ENCODE measurements at places on chromosomes 5 and 9.

DNA sequence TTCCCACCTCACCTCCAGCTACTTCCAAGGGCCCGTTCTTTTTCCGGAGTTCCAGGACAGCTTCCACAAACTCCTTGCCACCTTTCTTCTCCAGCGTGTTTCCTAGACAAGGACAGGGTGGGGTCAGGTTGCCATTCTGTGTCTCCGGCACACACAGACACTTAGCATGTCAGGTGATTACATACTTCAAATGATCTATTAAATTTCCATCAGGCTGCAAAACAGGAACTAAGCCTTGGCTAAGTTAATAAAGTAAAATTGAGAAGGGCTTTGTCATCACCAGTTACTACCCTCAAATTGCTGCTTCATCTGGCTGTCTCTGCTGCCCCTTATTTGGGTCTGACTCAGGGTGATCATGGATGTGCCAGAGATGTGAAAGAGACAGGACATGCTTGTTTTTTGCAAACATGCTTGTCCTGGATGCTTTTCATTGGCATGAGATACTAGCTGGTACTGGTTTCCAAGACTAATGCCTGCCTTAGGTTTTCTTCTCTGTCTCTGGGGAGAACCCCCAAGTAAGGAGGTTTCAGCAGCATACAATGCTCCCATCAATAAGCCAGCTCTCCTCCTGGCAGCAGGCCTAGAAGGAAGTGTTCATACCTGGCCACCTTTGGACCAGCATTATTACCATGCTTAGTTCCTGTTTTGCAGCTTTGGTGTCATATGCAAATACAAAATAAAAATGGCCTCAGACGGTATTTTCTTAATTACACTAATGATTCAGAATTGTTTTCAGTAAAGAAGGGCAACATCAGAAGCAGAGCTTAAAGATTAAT lies 52.9 kb downstream of the MACROH2A1 start:
- DNase-seq, result no peak

- DNase-seq, result no peak
These were observed 329 bp downstream of the CDC23 start for GRCh38 chr5:138212828-138213160.

- DNase-seq, result no peak
These were observed 295.3 kb downstream of the DRD1 start for GRCh38 chr5:175148636-175149172.

- DNase-seq, result no peak
These were observed 274.7 kb downstream of the CETN3 start for GRCh38 chr5:90134892-90135291.

DNA sequence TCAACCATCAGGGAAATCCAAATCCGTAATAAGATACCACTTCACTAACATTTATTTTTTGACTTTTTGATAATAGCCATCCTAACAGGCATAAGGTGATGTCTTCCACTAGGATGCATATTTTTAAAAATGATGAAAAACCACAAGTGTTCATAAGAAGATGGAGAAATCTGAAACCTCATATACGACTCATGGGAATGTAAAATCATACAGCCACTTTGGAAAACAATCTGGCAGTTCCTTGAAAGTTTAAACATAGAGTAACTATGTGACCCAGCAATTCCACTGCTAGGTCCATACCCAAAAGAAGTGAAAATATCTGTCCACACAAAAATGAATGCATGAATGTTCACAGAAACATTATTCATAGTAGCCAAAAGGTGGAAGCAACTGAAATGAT lies 431.0 kb downstream of the ENC1 start:
- no peak for DNase-seq

GRCh38 chr9:91836515-91836914 lies 113.5 kb downstream of the ROR2 start:
- no peak for DNase-seq

DNA sequence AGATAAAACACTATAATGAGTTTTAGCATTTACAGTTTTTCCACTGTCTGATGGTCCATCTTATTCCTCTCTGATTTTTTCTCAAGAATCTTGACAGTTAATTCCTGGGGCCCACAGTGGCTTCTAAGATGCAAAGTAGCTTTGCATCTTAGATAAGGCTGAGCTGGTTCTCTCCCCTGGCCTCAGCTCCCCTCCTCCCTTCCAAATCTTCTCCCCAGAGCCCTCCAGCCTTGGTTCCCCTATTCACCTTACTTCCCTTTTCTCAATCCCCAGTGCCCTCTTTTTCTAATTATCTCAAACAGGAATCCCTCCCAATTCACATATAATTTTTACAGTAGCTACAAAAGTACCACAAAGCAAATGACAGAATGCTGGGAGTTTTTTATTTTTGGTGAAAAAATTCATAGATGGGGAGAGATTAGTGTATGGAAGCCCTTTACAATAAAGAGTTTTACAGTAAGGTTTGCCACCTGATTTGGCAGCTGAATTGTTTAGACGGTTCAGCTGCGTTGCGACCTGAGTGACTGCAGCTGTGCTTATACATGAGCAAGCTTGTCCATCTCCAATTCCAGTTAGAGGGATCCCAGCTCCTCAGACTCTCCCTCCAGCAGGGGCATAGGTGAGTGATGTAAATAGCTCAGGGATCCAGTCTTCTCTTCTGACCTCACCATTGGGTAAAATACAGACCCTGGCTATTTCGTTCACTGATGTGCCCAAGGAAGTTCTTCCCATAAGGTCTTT lies 51.4 kb upstream of the CKMT2 start:
- DNase-seq, result no peak

DNA sequence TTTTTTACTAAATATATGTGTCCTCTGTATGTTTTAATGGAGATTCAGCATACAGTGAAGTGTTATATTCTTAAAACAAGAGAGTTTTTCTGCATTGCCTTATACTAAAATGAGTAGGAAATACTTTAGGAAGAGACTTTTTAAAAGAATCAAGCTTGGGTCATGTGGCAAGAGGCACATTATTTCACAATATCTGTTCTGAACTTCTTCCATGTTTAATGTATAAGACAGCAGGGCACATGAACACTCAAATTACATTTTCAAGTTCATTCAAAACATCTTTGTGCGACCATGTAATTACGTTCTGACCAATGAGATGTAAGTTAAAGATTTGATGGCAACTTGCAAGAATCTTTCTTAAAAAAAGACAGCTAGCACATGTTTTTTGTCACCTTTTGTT lies 1055.9 kb downstream of the NR2F1-AS1 start:
- DNase-seq, result no peak

DNA sequence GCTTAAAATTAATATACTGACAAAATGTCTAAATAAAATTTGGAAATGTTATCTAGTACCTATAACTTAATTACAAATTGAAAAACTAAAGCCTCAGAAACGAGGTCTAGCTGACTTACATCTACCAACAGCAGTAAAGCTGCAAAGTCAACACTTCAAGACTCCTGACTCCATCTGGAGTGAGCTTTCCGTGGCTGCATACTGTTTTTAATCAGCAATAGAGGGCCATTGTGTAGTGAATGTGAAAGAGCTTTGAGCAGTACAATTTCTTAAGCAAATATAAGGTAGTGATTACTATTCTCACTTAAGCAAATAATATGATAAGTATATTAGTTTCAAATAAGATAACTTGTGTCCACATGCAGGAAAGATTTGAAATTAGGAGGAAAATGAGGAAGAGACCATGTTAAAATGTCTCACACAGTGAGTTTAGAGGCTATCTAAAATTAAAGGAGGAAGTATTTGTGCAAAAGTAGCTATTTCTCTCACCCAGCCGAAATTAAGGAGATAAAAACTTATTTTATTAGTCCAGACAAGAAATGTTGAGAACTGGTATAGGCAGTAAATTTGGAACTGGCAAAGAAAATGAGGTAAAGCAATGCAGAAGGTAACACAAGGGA lies 6.4 kb downstream of the SPINK6 start:
- no peak for DNase-seq

GRCh38 chr5:79845448-79846197 lies 145.4 kb downstream of the MTX3 start:
- DNase-seq, result no peak

GRCh38 chr5:128304088-128304487 lies 220.5 kb downstream of the SLC12A2 start:
- DNase-seq, result no peak

DNA sequence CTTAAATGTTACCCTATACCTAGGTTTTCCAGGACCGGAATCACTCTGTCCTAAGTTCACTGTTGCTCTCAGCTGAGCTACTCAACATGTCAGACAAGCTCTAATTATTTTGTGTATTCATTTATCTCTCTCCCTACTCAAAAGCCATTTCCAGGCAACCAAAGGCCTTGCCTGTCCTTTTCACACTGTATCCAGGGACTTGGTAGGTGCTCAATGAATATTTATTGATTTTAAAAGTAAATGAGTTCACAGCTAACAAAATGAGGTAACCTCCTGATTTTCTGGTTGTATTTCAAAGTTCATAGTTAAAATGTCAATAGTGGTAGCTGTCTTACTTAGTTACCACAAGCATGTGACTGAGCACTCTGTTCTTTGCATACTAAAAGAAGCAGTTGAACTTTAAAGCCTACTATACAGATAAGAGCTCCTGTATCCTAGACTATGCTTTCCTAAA lies 522.2 kb downstream of the ACTL7B start:
- DNase-seq, result no peak

DNA sequence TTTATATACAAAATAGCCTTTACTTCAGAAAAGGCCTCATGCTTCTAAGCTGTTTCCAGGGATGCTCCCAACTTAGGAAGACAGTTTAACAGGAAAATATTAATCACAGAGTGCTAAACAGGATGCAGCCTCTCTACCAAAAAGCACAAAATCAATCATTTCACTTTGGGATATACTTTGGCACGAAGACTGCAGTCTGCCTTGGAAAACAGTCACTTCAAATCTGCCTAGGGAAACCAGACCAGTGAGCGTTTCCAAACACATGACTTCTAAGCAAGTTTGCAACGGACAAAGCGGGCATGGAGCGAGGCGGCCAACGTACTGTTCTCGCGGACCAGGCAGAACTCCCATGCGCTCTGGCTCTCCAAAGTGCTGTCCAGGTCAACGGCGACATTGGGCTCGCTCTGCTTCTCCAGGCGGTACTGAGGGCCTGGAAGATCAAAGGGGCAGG lies 201.0 kb downstream of the MAPKAP1 start:
- DNase-seq, result no peak

- no peak for DNase-seq
These were observed 41.4 kb downstream of the PSIP1 start for GRCh38 chr9:15469406-15469805.

GRCh38 chr5:66595756-66596635 lies at the start of gene MAST4:
Gene MAST4, plus strand, starts transcription at chr5:66596393. Its CDS starts 263 bp downstream, at chr5:66596656.
- DNase-seq, result peak; percentile 85

DNA sequence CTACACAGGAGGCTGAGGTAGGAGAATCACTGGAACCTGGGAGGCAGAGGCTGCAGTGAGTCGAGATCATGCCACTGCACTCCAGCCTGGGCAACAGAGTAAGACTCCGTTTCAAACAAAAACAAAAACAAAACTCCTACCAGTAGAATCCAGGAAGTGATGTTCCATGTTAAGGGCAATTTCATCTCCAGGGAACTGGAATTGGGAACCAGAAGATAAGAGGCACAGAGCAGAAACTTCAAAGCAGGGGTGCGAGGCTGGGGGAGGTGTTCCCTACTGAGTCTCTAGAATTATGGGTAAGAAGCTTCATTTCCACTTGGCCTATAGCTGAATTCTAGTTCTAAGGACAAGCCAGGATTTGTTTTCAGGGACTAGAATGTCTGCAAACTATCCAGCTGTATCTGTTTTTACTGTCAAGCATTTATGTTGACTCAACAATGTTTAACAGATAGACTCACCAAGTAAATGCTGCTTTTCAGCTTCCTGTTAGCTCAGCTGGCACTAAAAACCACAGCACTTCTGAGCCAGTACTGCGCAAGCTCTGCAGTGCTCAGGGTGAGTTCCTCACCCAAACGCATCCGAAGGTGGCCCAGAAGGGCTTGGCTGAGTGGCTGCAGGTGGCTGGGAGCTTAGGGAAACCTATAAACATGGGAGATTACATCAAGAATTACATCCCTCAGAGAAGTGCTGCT lies 320.1 kb downstream of the MTRR start:
- DNase-seq, result no peak

GRCh38 chr5:31663519-31663918 lies 24.6 kb downstream of the PDZD2 start:
- no peak for DNase-seq

- no peak for DNase-seq
These were observed 62.8 kb downstream of the RAPGEF1 start for GRCh38 chr9:131677049-131677443.

- DNase-seq, result no peak
These were observed 441.2 kb upstream of the ZNF462 start for GRCh38 chr9:106421772-106422171.

- no peak for DNase-seq
These were observed 28.8 kb downstream of the C5orf15 start for GRCh38 chr5:133939668-133940067.

DNA sequence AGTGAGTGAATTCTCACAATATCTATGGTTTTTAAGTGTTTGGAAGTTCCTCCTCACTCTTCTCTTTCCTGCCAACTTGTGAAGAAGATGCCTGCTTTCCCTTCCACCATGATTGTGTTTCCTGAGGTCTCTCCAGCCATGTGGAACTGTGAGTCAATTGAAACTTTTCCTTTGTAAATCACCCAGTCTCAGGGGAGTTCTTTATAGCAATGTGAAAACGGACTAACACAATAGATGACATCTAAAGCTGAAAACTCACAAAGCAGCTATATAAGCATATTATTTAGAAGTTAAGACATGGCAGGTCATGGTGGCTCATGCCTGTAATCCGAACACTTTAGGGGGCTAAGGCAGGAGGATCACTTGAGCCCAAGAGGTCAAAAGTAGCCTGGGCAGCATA lies 130.2 kb downstream of the ARRDC3 start:
- DNase-seq, result no peak

- no peak for DNase-seq
These were observed 254.5 kb downstream of the ARRDC3 start for GRCh38 chr5:91128604-91129003.

- DNase-seq, result no peak
These were observed 29.8 kb downstream of the HMGCR start for GRCh38 chr5:75366787-75367186.

- DNase-seq, result no peak
These were observed 2.9 kb downstream of the TGFBI start for GRCh38 chr5:136031711-136032110.

- DNase-seq, result no peak
These were observed 69.0 kb upstream of the SMC2 start for GRCh38 chr9:104025104-104025503.

DNA sequence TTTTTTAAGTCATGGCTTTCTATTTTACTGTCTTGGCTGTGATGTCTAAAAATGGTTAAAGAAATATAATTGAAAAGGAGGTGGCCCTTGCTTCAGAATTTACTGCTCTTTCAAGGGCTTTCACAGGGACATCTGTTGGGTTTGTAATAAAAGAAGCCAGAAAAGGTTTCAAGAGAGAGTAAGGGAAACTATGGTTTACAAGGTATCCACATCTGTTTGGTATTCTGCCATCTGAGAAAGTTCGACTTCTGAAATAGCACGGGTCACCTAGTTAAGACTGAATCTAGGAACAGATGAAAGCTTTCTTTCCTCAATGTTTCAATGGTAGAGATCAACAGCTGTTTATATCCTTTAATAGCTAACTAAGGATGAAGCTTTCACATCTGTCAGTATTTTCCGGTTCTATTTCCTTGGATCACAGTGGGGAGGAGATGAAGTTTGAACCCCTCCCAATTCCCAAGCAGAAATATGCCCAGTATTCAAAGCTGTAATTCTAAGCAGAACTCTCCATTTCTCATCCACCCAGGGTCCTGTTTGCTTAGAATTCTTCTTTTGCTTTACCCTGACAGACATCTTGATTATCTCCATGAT lies 72.8 kb upstream of the IFNK start:
- DNase-seq, result no peak

- no peak for DNase-seq
These were observed 6.6 kb downstream of the PDZD2 start for GRCh38 chr5:31645420-31646081.
